ENCODE measurements at places on chromosomes 7 and 10. TPM values are rescaled to one million over a fixed set of nuclear protein-coding genes. Genes with fewer than 3 reads are reported as not detected.

- DNase-seq: no peak
- no peaks in the 10 kb centered on the region for H3K27me3 ChIP-seq
- H3K4me1 ChIP-seq: no peaks in the 10 kb centered on the region
- H3K4me3 ChIP-seq: no peak overlapping the region
- no peak overlapping the region for H3K27ac ChIP-seq
Measured at GRCh38 chr10:24683554-24683953, 40.1 kb downstream of the ARHGAP21 start.

The EPO gene
- not detected for total RNA-seq

- DNase-seq: no peak
- no peak overlapping the region for H3K27ac ChIP-seq
- no peak overlapping the region for H3K4me3 ChIP-seq
- H3K36me3 ChIP-seq: no peaks in the 10 kb centered on the region
- H3K4me1 ChIP-seq: no peaks in the 10 kb centered on the region
Measured at GRCh38 chr7:79652619-79653018, 199.2 kb upstream of the MAGI2 start.

DNA sequence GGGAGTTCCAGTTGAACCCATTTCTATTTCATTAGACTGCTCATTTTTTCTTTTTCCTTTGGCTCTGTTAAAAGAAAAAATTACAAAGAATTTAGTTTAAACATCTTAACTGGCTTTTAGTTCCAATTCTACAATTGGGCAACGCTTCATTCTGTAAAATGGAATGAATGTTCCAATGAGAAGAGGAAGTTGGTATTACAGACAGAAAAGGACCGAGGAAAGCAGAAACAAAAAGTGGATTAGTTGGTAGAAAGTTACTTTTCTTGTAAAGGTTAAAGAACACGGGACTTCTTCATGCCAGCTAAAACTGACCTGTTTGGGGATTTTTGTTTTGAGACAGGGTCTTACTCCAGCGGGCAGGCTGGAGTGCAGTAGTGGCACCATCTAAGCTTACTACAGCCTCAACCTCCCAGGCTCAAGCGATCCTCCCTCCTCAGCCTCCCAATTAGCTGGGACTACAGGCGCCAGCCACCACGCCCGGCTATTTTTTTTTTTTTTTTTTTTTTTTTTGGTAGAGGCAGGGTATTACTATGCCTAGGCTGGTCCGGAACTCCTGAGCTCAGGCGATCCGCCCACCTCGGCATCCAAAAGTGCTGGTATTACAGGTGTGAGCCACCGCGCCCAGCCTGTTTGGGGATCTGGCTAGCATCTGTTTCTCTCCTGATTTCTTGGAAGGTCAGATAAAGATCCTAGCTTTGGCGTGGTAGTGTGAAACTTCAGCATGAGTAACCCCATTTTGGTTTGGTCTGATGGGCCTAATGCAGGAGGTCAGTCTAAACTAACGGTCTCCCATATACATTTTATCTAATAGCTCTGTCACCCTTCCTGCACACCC is 1.3 kb upstream of the VDAC2 start:
- peaks cover 14% of the 10 kb centered on the region for H3K4me1 ChIP-seq
- no peaks in the 10 kb centered on the region for H3K27me3 ChIP-seq
- peak overlapping the region; percentile 78 for H3K4me3 ChIP-seq

The RBM20 gene
- total RNA-seq: 2.1 TPM

All from kidney (tissue), 22 donors.